ENCODE measurements at places on chromosomes 13 and 19.

- no peak for DNase-seq
Observed at GRCh38 chr19:4649392-4650047, 10.2 kb downstream of the TNFAIP8L1 start.

DNA sequence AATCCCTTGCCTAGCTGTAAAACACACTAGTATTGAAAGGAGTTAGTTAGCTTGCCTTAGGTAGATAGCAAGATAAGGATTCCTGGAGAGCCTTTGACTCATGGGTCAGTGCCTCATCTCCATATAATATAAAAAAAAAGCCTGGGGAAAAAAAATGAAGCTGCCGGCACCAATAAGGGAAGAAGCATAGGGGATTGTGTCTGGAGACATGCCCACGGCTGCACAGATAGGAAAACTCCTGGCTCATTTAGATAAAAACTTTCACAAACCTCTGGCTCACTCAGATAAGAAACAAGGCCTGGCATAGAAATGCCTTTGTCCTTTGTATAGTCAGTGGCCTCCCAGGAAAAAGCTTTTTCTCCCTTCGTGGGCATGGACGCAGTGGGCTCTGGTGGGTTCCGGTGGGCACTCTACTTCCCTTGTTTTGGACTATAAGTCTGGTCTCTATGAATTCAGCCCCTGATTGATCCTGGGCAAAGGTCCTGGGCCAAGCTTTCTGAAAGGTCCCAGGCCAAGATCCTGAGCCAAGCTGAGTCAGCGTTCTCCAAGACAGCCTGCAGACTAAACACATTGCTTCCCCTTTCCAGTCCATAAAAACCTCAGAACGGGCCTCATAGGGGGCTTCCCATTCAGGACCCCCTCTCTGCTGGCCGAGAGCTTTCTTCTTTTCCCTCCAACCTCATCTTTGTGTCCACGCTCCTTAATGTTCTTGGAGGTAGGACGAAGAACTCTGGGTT is 4.9 kb upstream of the OR7A17 start:
- DNase-seq, result no peak

GRCh38 chr13:38606699-38607535 is 80.0 kb upstream of the FREM2 start:
- DNase-seq, result no peak

GRCh38 chr19:42206871-42207755 is 10.4 kb downstream of the DEDD2 start:
- DNase-seq, result no peak

- DNase-seq, result no peak
Observed at GRCh38 chr19:54393381-54393780, 21.9 kb upstream of the TTYH1 start.

DNA sequence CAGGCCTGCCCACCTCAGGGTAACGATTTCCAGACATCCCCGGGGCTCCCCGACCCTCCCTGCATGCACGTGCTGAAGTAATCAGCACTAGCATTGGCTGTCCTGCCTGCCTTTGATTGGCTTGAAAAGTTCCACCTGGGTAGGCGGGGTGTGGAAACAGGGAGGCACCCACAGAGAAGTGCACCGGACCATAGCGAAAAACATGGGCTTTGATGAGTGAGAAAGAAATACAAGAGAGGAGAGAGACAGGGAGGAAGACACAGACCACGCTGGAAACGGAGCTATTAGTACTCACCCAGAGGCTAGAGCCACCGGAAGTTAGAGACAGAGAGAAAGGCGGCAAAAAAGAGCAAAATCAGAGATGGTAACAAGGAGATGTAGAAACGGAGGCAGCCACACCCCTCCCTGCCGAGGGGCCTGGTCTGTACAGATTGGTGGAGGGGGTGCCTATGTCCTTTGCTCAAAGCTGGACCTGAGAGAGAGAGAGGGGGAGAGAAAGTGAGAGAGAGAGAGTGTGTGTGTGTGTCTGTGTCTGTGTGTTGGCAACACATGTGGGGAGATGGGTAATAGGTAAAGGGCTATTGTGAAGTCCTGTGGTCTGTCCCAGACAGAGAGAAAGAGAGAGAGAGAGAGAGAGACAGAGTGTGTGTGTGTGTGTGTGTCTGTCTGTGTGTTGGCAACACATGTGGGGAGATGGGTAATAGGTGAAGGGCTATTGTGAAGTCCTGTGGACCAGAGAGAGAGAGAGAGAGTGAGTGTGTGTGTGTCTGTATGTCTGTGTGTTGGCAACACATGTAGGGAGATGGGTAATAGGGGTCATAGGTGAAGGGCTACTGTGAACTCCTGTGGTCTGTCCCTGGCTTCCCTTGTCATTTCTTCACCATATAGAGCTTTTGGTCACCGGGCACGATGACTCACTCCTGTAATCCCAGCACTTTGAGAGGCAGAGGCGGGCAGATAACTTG is 2.9 kb downstream of the CGB3 start:
- DNase-seq, result no peak

DNA sequence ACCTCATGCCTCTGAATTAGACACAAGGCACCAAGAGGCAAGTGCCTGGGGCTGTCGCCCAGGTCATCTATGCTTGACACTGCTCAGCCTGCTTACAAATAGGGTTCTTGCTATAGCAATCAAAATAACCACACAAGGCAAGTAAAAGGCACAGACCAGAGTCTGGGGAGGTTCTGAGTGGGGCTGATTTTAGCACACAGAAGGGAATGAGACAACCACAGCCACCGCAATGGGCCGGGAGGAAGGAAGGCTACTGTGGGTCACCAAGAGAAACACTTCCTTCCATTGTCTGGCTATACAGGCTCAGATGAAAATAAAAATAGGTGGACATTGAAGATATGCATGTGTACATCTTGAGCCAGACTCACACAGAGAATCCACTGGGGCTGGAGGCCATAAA is 159.1 kb downstream of the DLEU7 start:
- DNase-seq, result no peak

- DNase-seq, result peak; percentile 11
Observed at GRCh38 chr19:18514800-18515682, 6.8 kb downstream of the ELL start.

DNA sequence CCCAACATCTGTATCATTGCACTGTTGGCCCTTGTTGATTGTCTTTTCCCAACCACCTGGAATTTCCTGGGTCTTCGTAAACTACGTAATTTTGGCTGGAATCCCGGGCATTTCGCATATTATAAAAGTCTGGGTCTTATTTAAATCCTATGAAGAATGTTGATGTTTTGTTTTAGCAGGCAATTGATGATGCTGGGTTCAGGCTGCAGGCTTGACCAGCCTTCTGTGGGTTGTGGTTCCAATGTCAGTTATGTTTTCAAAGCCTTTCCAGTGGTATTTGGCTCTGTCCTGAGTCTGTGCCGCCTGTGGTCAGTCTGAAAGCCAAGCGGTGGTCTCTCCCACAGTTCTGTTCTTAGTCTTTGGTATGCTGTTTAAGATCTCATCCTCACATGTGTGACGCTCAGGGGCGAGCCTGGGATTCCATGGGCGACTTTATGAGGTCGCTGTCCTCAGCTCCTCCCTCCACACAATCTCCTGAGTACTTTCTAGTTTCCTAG is 12.4 kb downstream of the SLC35E1 start:
- no peak for DNase-seq

GRCh38 chr13:60032851-60033250 is 130.9 kb downstream of the DIAPH3 start:
- DNase-seq, result no peak

DNA sequence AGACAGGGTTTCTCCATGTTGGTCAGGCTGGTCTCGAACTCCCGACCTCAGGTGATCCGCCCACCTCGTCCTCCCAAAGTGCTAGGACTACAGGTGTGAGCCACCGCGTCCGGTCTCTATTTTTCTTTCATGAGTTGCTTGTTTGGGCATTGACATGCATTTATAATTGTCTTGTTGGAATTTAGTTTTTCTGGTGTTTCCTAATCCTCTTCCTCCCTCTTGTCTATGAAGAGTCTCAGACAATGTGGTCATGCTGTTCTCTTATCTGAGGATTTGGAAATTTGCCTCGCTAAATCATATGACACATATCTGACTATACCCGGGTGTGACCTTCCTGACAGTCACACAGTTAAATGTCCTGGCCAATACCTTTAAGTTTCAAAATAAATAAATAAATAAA is 7.4 kb upstream of the CEACAM18 start:
- DNase-seq, result no peak

DNA sequence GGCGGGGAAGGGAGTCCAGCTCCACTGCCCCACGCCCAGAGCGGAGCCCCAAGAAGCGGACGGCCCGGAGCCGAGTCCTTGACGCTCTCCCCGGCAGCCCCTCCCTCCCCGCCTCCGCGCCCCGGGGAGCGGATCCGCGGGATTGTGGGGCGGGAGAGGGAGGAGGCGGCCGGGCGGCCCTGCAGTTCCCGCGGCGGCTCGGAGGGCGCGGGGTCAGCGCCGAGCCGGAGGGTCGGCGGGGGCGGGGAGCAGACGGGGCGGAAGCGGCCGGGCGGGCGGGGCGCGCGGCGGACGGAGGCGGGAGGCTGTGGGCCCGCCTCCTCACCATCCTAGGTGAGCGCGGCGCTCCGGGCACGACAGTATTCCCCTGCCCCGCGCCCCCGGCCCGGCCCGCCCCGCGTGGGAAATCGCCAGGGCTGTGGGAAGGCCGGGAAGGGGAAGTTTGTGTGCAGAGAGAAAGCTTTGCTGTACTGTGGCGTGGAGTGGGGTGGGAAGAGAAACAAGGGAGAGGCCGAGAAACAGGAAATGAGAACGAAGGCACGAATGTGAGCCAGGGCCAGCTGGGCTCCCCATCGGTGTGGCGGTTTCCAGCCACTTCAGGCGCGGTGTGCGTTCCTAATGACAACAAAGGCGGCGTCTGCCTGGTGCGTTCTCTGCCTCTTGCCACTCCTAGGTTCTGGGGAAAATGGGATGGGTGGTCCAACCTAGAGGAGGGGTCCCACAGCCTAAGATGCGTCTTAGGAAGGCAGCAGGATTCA is 1.3 kb upstream of the KLF12 start:
- DNase-seq, result peak; percentile 79

- DNase-seq, result peak; percentile 59
Observed at GRCh38 chr13:38685974-38686576, 802 bp upstream of the FREM2 start.

DNA sequence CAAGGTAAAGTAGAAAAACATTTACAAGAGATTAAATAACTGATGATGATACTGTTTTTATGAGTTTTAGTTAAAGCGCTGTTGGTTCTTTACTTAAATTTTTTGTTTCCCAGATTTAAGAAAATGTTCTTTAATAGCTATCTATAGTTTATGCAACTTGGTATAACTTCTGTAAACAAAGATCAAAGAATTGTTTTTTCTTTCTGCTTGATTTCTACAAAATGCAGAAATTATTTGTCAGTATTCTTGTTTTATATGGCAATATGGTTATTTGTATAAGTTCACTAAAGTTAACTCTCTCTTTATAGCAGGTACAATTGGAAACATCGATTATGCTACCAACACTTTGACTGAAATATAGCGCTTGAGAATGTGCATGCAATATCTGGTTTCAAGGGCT is 2465.1 kb upstream of the PCDH20 start:
- no peak for DNase-seq

GRCh38 chr13:51765142-51765515 is 38.8 kb downstream of the DHRS12 start:
- no peak for DNase-seq

GRCh38 chr13:46172531-46172991 is 9.4 kb downstream of the LCP1 start:
- no peak for DNase-seq

- DNase-seq, result no peak
Observed at GRCh38 chr13:50285283-50285682, 270.0 kb downstream of the KCNRG start.

DNA sequence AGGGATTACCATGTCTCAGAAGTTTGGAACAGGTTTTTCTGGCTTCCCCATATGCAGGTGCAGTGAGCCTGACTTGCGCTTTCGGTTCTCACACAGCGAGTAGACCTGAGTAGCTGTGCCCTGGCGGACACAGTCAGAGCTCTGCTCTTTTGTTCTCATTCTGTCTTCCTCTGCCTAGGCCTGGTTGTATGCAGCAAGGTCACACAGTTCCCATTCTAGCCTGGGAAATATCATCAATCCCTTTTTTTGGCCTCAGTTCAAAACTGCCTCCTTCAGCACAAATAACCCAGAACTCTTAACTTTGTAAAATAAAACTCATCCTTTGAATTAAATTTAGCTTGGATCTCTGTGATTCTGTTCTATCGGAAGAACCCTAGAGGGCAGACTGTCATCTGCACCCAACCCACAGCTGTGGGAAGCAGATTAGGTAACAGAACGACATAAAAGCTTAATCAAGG is 10.2 kb downstream of the OXGR1 start:
- peak; percentile 91 for DNase-seq

GRCh38 chr19:49936549-49936948 is 7.2 kb upstream of the NUP62 start:
- no peak for DNase-seq

GRCh38 chr19:10431254-10431942 is 11.1 kb downstream of the PDE4A start:
- no peak for DNase-seq

DNA sequence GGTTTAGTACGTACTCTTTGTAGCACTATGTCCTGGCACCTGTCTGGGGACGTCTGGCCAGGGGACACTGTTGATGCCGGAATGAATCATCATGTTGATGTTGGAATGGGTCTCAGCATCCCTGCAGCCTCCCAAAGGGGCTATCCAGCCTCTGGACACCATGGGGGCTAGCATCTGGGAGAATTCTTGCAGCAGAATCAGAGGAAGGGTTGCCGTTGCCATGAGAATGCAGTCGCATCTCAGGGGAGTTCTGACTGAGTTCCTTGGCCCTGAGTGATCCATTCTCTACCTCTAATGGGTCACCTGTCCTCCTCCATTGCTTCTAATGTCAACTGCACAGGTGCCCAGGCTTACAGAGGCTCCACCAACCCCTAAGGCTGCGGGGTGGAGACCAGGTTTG is 129.1 kb downstream of the UQCRFS1 start:
- no peak for DNase-seq

DNA sequence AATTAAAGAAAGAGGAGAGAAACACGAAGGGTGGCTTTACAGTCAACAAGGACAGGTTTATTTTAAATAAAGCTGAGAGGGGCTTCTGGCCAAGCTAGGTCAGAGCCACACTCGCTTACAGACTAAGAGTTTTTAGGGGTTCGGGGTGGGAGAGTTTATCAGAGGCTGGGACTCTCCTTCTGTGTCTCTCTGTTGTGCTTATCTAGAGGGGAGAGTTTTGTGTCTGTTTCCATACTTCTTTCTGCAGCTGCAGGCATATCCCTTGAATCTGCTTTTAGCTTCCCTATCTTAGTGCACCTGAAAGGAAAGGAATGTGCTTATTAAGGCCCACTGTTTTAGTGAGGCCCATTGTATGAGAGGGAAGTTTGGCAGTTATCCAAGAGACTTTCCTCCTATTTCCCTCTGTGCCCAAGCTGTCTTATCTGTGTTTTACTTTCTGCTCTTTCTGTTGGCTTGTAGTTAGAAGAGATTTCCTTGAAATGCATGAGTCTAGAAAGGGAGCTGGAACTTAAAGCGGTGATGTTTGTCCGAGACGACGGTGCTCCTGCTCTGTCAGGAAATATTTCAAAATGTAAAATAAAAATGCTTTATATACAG is 275.3 kb downstream of the KCTD12 start:
- DNase-seq, result peak; percentile 26

Measured in NCI-H345 (cell line).